ENCODE measurements at places on chromosomes 13 and 19.
A peak's percentile ranks its signal among the peaks of the same experiment; 100 is the strongest.

DNA sequence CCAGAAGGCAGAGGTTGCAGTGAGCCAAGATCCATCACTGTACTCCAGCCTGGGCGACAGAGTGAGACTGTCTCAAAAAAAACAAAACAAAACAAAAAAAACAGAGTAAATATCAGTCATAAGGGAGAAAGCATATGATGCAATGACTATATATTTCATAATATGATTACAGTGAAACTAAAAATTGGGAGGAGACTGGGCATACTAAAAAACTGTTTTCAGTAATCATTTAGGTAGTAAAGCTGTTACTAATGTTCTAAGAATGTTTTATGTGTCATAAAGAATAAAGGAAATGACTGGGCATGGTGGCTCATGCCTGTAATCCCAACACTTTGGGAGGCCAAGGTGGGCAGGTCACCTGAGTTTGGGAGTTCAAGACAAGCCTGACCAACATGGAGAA lies 15.9 kb downstream of the ZNF573 start:
- no peak for DNase-seq

DNA sequence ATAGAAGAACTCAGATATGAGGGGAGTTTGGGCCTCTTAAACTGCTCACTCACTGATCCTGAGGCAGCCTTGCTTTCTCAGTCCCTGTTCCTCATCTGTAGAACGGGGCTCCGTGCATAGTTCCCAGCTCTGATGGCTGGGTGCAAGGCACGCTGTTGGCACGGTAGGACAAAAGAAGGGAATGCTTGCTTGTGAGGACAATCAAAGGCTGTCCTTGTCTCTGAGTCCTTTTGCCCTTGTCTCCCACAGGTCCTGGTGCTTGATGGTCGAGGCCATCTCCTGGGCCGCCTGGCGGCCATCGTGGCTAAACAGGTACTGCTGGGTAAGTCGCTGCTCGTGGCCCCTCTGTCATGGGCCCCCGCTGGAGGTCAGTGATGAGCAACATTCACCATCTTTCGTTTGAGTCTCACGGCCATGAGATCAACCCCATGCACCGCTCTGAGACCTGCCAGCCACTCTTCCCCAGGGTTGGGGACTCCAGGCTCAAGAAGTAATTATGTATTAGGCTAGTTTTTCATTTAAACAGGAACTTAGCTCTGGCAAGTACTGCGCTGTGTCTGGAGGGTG lies 2.3 kb downstream of the RPL13A start:
- peak; percentile 72 for DNase-seq

DNA sequence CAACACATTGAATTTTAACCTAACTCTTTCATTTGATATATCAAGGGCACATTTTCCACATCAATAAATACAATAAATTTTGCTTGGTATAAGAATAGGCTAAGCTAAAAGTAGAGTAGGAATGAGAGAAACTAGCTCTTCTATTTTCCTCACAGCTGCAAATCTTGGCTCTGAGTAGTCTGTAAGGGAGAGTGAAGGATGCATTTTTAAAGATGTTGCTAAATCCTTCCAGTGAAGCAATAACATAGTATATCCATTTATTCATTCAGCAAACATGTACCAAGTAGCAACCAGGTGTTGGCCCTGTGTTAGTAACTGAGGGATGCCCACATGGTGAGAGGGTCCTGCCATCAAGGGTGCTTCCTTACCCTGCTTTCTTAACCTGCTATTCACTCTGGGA lies 799.9 kb downstream of the PCDH9 start:
- DNase-seq = no peak

DNA sequence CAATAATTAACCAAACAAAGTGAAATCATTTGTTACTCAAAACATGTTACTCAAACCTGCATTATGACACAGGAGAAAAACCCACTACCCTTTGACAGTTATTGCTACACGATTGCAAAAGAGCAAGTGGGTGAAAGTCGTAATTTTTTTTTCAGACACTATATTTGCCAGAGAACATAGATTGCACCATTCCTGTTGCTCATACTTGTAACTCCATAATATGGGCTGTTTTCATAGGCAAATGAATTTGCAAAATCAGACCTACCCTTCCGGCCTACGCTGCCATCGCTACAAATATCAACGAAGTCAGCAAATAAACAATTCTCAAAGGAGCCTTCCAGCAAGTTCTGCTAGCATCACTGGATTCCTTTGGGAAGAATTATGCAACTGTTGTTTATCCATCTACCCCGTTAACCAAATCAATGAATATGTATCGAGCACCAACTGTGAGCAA lies 396.5 kb downstream of the IRS2 start:
- DNase-seq = no peak

- DNase-seq = no peak
Measured at GRCh38 chr19:13097033-13097462, 5.6 kb downstream of the LYL1 start.

DNA sequence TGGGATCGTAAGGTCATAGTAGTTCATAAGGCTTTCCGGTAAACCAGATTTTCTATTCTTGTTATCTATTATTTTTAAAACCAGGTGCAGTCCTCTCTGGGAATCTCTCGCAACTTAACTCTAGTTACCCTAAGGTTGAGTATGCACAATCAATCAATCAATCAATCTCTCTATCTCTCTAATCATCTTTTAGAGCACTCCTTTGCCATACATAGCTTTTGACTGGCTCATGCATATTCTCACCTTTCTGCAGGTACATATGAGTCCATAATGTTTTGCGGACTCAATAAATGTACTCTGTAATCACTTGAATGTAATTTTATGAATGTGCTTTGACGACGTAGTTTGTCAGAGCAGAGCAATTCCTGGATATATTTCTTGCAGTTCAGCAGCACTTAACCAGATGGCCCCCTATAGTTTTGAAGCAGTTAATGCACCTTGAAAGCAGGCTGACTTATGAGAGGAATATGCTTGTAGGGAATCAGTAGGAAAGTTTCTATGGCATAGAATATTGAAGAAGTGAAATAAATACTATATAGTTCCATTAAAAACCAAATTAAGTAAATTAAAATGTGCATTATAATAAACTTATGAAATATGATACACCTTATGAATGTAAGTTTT lies 524.7 kb downstream of the GPC5 start:
- no peak for DNase-seq

- DNase-seq = no peak
Measured at GRCh38 chr13:110121422-110122083, 185.4 kb downstream of the COL4A1 start.

Data from activated CD4-positive, alpha-beta memory T cell treated with anti-CD3 and anti-CD28 coated beads, Interleukin-2, amount 10 ng/mL, durations not matched to agents 7 days and 5 days (primary cell).